Karpas-422 (cell line): ENCODE measurements at places on chromosomes 4 and X.
A peak's percentile ranks its signal among the peaks of the same experiment; 100 is the strongest.

GRCh38 chr4:155909615-155910226, 6.2 kb downstream of the TDO2 start:
- DNase-seq: no peak

DNA sequence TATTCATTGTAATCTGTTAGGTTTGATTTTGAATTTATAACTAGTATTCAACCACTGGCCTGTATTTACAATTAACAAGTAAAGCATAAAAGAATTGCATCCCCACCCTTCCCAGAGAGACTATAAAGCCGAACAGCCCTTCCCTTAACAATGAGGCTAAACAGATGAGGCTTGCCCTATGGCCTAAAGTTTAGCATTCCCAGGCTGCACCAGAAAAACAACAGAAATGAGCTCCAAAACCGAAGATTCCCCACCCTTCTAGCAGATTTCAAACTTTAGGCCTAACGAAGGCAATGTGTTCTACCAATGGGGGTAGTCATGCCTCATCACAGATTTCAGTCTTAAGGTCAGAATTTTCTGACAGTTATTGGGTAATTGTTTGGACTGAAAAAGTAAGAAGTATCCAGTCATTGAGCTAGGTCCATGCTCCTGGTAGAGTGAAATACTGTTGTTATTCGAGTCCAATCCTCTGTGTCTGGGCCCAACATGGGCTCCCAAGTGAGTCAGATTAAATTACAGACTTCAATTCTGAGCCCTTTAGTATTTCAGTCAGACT, 197.6 kb downstream of the ANTXR2 start:
- DNase-seq: no peak

GRCh38 chr4:37754410-37755185, 68.4 kb upstream of the RELL1 start:
- no peak for DNase-seq

- DNase-seq: no peak
These were observed 1.6 kb upstream of the WNK3 start for GRCh38 chrX:54359408-54359807.

DNA sequence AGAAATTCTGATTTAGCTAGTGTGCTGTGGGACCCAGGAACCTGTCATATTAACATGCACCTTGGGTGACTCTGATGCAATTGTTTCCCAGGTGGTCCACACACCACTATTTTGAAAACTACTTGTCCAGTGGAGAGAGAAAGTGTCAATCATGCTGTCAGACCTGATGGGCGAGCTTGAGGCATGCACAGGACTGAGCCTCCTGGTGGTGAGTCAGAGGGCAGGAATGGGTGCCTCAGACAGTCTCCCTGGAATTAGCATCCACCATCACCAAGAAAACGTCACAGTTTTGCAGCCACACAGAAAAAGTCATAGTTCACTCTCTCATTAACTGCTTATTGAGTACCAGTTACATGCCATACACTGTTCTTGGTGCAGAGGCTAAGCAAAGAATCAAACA, 181.8 kb upstream of the MAOA start:
- no peak for DNase-seq

DNA sequence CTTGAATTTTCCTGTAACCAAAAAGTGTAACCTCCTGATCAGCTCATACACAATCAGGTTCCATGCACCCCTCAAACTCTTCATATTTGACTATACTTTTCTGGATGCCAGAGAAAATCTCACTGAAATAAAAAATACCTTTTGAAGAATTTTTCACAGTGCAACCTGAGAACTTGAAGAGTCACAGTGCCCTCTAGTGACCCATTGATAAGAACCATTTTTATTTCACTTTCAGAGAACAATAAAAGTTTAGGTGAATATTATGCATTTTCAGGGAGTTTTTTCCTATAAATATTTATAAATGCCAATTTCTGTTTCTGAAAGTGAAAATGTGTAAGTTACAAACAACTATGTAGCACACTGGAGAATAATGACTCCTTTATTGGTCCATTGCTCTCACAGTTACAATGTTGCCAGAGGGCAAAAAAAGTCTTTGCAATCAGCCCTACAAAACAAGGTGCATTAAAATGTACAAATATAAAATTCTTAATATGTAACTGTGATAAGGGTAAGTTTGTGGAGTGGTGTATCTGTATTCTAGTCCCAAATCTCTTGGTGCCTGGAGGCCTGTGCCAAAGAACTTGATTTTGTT, 153.6 kb upstream of the INTU start:
- peak; percentile 71 for DNase-seq

GRCh38 chr4:21447301-21448054, 501.1 kb downstream of the KCNIP4 start:
- DNase-seq: no peak

GRCh38 chr4:141786946-141787345, 150.6 kb downstream of the IL15 start:
- DNase-seq: no peak

GRCh38 chr4:71872767-71873415, 89.0 kb upstream of the GC start:
- no peak for DNase-seq

- no peak for DNase-seq
These were observed 39.1 kb downstream of the LAMP2 start for GRCh38 chrX:120429776-120430540.

DNA sequence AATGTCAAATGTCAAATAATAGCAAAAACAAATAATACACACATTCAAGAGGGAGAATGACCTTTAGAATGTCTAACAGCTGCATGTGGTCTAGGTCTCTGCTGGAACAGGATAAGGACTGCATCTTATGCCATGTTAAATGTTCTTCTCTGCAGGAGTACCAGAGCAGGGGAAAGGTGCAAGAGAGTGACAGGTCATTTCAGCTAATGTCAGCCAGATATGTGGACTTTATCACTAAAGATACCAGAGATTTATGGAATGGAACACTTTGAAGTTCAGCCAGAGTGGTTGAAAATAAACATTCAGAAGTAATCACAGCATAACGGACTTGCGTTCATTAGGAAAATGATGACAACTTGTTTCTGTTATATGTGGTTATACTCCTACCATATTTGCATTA, 24.3 kb downstream of the GRID2 start:
- DNase-seq: no peak

- no peak for DNase-seq
These were observed 51.4 kb downstream of the PROM1 start for GRCh38 chr4:16032396-16032770.

- no peak for DNase-seq
These were observed 415.8 kb upstream of the NR3C2 start for GRCh38 chr4:148857973-148858534.

DNA sequence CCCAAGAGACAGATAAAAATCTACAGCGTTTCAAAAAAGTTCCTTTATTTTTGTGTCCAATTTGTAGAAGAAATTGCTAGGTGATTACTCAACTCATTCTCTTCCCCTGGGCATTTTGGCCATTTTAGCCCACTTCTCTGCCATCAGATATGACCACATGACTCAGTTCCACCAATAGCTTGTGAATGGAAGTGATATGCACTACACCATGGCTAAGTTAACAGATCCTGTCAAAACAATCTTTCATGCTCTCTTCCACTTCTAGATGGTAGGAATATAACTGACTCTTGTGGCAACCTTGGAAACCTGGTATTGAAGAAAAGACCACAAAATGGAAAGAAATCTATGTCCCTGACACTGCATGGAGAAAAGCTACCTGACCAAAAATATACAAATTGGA, 26.2 kb upstream of the FREM3 start:
- DNase-seq: peak; percentile 37

GRCh38 chr4:148007792-148008191, 275.9 kb downstream of the ARHGAP10 start:
- no peak for DNase-seq

DNA sequence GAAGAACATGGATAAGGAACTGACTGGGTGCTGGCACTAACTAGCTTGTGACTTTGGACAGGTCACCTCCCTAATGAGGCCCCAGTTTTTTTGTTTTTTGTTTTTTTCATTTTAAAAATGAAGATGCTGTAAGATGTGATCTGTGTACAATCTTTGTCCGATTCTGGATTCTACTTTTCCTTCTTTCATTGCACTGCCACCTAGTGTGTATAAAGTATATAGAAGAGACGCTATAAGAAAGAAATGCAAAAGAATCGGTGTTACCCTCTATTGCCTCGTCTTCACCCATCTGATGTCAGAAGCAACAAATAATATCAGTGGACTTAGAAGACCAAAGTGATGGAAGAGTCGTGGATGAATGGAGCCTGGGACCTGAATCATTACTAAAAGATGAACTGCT, 58.6 kb upstream of the P2RY10 start:
- DNase-seq: peak; percentile 43

DNA sequence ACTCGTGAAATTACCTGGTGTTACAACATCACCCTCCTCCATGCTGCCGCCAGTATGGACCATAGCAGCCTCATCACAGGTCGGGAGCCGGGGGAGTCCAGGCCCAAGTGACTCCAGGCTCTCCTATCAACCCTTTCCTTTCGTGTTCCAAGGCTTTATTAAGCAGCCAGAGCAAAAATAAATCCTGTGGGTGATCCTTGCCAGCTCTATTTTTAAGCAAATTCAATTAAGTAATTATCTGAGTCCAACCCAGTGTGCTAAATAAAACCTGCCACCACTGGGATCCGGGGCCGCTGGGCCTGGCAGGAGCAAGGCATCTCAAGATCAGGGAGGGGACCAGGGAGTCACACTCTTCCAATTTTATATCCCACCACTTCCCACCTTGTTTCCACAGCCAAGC, 80.7 kb upstream of the PRPS1 start:
- DNase-seq: no peak

GRCh38 chr4:154421618-154422017, 70.0 kb downstream of the DCHS2 start:
- peak; percentile 49 for DNase-seq

GRCh38 chr4:80091184-80091583, 18.2 kb upstream of the ANTXR2 start:
- DNase-seq: no peak

GRCh38 chr4:59553063-59553720, 1646.9 kb upstream of the ADGRL3 start:
- no peak for DNase-seq

DNA sequence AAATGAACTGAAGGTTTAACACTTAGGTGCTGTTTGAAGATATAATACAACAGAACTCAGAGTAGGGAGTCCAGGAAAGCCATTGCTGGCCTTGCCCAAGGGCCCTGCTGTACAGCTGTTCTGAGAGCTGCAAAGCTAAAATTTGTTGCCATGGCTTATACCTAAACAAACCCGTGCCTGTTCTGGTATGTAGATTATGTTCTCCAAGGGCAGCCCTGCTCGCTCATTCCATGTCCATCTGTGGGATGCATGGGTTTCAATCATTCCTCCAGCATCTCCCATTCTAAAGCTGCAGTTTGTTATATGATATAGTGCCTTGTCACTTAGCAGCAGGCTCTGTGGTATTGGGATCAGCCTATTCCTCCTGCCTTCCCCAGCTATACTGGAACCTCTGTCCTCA, 80.8 kb upstream of the BMPR1B start:
- no peak for DNase-seq

DNA sequence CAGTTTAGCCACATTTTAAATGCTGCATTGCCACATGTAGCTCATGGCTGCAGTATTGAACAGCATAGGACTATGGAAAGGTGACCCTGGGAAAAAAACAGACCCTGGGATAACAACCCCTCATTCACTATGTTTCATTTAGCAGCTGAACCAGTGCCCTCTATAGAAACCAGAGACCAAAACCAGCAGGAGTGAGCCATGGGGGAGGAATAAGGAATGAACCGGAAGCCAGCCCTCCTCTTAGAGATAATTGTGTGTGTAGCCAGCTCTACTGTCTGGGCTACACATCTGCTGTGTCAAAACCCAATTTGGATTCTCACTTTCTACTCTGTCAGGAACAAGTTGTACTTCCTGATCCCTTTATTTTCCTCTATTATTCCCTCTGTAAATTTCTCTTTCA, 158.5 kb upstream of the S100G start:
- DNase-seq: no peak

DNA sequence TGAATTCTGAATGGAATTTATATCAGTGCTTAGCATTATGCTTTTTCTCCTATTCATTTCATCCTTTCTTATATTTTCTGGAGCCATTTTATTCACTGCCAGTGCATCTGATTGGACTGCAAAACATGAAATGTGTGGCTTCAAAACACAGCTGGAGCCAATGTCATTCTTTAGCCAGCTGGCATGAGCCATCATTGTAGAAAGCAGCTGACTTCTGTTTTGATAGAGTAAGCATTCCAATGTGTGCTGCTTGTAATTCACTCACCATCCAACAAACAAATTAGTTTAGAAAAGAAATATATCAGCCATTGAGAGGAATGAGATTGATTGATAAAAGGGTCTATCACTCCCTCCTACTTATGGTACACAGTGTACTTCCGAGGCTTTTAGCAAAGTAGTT, 2616.0 kb downstream of the ARAP2 start:
- DNase-seq: no peak

GRCh38 chr4:32394255-32394654, 1674.1 kb downstream of the PCDH7 start:
- DNase-seq: no peak

DNA sequence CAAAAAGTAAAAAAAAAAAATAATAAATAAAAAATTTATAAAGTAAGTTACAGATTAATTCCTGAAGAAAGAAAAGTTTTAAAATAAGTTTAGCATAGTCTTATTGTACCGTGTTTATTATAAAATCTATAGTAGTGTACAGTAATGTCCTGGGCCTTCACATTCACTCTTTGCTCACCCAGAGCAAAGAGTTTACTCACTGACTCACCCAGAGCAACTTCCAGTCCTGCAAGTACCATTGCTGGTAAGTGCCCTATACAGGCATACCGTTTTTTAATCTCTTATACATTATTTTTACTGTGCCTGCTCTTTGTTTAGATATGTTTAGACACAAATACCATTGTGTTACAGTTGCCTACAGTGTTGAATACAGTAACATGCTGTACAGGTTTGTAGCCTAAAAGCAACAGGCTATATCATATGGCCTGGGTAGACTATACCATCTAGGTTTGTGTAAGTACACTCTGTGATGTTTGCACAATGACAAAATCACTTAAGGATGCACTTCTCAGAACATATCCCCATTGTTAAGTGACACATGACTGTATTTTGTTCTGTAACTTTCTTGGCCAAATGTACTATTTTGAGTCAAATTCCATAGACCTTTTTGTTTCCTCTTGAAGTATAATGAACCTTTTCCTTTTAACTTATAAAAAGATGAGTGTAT, 199.0 kb upstream of the NUDT6 start:
- no peak for DNase-seq

DNA sequence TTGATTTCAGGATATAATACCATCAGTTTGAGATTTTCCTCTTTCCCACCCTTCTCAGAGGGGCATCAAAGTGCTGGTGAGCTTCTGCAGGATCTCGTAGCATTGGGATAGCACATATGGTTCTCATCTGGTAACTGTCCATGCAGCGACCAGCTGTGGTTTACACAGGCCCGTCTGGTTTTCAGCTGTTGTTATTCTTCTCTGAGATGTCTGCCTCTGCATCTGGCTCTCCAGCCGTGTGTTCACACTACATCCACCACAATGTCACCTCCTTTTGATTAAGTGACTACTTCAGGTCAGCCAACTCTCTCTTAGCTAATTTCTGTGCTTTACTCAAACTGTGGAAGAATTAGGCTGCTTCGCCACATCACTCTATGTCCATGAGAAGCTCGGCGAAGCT, 676.7 kb upstream of the TENM3 start:
- DNase-seq: no peak
